MV-4-11 (cell line): ENCODE measurements at places on chromosomes 2 and 18.

GRCh38 chr18:2570772-2571199 is 519 bp downstream of the METTL4 start:
- DNase-seq: peak; percentile 65

GRCh38 chr2:182904844-182905243 is 38.4 kb upstream of the FRZB start:
- DNase-seq: no peak

DNA sequence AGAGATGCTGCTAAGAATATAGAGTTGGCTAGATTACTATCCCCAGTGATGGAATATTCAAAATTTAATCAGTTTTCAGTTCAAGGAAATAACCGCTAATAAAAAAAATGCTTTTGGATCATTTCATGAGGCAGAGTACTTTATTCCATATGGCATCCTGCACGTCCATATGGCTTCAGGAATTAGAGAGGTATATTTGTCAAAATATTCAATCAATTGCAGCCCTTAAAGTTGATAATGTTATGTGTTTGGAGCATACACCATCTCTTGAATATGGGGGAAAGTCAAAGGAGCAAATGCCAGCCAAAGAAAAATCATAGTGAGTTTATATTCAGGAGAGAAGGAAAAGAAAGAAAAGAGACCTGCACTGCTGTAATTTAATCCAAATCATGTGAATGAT is 266.4 kb downstream of the TMEM182 start:
- DNase-seq: no peak

GRCh38 chr18:8283891-8284585 is 325.2 kb upstream of the RAB12 start:
- DNase-seq: no peak

GRCh38 chr2:64165706-64166105 is 21.5 kb upstream of the PELI1 start:
- no peak for DNase-seq

GRCh38 chr2:74708883-74709282 is 54.8 kb downstream of the SEMA4F start:
- peak; percentile 30 for DNase-seq

GRCh38 chr2:218223046-218223445 is 6.1 kb downstream of the ARPC2 start:
- DNase-seq: no peak

GRCh38 chr2:193963472-193964119 is 1693.4 kb upstream of the SLC39A10 start:
- DNase-seq: no peak

- no peak for DNase-seq
These were observed 59.4 kb downstream of the LIMS1 start for GRCh38 chr2:108593547-108594098.

- no peak for DNase-seq
These were observed 55.3 kb upstream of the ID2 start for GRCh38 chr2:8626572-8626971.

DNA sequence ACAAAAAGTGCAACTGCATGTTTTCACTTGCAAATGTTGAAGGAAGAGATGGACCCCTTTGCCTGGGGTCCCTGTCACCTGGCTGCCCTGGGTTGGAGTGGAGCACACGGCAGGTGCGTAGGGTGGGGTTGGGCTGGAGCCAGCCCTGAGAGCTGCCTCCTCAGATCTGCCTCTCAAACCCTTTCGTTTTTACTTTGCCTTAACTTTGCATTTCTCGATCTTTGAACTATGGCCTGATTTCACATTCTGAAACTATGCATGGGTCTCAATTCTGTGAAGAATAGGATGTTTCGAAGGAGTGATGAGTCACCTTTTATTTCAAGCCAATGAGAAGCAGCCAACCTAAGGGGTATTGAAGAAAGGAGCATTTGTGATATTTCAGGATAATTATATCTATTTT is 132.8 kb downstream of the ACOXL start:
- DNase-seq: peak; percentile 56

DNA sequence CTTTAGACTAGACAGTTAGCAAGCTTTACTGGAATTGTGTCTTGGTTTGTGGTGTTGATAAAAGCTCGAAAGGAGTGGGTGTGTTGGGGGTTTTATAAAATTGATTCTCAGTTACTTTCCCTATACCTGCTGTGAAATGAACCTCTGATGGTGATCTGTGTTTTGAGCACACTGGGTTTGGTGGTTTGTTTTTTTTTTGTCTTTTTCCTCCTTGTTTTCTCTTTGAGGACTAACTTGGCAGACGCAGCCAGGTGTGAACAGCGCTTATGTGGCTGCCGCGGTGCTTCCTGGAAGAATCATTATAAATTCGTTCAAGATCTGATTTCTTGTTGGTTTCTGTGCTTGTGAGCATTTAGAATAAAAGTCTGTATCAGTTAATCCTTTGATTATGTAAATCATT is 28.5 kb downstream of the GRHL1 start:
- DNase-seq: no peak

DNA sequence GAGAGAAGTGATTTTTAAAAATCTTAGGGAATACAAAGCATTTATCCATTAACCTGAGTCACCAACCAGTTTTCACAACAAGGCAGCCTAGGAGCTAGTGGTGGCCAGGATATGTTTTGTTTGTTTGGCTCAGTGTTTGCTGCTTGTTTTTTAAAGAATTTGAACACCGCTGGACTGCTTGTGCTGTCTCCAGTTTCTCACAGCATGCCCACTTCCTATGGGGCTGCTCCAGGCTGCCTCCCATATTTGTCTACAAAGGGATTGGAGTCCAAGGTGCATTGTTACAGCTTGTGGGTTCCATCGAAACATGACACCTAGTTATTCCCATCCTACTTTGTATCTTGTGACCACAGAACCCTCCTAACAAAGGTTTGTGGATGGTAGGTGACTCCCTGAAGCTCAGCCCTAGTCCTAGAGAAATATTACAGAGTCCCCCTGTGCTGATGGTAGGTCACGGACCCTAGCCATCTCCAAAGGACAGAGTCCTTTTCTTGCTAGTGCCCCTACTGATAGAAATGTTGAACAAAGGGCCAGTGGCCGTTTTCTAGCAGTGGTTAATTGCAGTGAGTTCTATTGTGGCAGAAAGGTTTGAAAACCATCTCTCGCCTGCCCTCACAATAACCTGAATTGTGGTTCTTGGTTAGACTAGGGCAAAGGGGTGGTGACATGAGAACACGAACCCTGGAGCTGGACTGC is 23.2 kb downstream of the GPR39 start:
- no peak for DNase-seq

GRCh38 chr18:69898241-69898861 is 49.3 kb downstream of the CD226 start:
- peak; percentile 2 for DNase-seq

DNA sequence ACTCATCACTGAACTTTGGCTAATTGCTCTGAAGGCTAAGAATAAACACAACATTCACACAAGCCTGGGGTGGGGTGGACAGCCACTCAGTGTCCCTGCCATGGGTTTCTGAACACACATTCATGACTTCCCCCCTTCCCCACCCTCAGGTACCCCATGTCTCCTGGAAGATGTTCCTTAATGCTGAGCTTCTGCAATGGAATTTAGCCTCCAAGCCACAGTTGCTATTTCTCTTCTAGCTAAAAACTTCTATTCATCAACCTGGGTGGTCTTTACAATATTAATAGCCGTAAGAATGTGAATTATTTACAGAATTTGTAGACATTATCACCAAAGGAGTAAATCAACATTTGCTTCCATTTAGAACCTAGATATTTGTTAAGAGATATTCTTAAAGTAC is 175.1 kb downstream of the ACKR3 start:
- DNase-seq: no peak

DNA sequence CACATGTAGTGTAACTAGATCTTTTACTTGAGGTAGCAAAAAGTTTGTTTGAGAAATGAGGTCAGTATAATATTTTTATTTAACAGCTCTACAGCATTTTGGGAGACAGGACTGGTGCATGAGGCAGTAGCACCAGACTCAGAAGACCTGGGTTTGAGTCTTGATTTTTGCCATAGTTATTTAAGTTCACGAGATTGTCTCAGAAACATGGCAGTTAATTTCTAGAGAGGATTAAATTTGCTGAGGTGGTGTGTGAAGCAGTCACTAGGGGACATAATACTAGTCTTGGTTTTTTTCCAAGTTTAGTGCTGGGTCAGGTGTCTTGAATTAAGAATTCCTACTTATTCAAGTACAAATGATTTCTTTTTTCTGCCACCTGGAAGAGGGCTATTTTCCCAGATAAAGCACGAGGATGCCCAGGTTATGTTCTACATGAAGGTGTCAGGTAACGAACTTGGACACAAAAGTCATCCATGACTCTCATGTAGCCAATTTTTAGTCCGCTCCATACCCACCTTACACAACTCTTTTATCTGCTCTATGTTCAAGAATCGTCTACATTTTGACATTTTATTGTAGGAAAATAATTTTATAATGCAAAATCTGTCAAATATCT is 1.4 kb downstream of the MARCHF7 start:
- DNase-seq: peak; percentile 41

GRCh38 chr2:130376433-130377293 is 20.8 kb downstream of the PTPN18 start:
- DNase-seq: peak; percentile 75

DNA sequence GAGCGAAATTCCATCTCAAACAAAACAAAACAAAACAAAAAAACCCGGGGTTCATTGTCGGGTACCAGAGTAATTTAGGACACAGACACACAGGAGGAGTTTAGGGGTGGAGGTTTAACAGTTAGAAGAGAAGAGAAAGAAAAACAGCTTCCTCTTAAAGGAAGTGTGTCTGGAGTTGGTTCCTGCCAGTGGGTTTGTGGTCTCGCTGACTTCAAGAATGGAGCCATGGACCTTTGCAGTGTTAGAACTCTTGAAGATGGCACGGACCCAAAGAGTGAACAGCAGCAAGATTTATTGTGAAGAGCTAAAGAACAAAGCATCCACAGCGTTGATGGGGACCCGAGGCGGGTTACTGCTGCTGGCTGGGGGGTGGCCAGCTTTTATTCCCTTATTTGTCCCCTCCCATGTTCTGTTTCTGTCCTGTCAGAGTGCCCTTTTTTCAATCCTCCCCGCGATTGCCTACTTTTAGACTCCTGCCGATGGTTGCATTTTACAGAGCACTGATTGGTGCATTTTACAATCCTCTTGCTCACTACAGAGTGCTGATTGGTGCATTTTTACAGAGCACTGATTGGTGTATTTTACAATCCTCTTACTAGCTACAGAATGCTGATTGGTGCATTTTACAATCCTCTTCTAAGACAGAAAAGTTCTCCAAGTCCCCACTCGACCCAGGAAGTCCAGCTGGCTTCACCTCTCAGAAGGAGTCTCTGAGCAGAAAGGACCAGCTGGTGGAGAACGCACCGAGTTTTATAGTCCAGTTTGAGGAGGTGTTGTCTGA is 28.7 kb upstream of the ATP8B1 start:
- DNase-seq: peak; percentile 76

DNA sequence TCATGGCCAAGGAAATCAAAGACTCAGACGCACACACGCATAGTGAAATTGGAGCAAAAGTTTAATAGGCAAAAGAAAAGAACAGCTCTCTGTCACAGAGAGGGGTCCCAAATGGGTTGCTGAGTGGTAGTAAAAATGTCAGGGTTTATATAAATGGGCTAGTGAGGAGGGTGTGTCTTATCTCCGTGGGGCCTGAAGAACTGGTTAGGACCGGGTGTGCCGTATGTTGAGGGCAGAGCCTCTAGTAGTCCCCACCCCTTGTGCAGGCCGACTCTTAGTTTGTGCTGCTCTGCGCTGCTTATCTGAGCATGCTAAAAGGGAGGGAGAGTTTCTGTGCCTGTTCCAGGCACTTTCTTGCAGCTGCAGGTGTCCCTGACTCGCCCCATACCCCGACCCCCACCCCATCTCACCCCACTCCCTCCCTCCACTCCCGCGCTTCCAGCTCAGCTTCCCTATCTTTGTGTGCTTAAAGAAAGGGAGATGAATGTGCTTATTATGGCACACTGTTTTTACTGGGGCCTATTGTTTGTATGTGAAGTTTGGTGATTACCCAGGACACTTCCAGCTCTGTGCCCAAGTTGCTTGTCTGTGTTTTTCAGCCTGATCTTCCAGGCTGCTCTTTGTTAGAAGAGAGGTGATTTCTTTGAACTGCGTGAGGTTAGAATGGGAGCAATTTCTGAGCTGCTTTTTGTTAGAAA is 167.4 kb downstream of the SPAG16 start:
- DNase-seq: no peak

DNA sequence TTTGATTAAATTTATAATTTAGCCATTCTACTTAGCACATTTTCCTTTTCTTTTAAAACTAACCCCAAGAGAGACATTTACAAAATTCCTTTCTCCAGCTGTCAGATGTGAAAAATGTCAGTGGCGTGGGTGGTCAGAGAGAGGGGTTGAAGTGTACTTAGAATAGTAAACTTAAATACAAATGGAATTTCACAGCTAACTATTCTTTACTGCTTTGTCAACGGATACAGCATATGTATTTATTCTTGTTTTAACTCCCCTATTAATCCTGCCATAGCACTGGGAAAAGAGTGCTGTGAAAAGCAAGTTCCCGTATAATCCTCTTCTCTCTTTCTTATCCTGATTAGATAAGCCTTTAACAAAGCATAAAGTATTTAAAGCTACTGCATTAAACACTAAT is 191.4 kb upstream of the CHAC2 start:
- no peak for DNase-seq

GRCh38 chr2:30499681-30500080 is 52.6 kb downstream of the LCLAT1 start:
- no peak for DNase-seq

- DNase-seq: peak; percentile 6
These were observed 437.5 kb upstream of the NXPH2 start for GRCh38 chr2:139217641-139218040.

DNA sequence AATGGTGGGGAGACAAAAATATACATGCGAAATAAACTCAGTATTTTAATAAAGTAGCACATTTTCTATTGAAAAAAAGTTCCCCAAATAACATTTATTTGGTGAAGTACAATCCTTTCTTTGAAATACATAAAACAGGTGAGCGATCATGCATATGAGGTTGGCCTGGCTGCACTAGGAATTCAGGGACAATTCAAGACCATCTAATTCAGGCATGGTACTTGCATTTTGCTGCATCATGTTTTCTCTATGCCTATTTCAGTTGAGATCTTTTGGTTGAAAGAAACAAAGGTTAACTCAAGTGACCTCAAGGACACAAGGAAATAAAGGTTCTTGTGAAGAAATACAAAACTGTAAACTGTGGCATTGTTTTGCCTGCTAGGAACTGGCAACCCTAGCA is 19.8 kb upstream of the TAF4B start:
- DNase-seq: no peak

- DNase-seq: no peak
These were observed 974.0 kb upstream of the CNTNAP5 start for GRCh38 chr2:123051136-123051535.

DNA sequence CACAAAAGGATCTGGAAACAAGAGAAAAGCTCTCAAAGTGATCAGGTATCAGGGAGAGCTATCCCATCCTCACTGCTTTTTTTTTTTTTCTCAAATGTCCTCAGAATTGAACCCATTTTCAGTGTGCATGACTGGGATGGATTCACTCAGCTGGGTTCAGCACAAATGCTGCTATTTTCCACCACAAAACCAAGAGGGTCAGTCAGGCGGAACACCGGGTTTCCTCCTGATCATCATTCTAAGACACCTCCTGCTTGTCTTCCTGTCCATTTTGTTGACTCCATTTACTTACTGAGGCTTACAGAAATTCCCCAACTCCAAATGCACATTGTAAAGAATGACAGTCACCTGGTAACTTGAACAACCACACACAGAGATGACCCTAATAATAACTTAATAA is 39.9 kb downstream of the CYRIA start:
- no peak for DNase-seq
